ENCODE measurements at places on chromosomes 1 and 21.

DNA sequence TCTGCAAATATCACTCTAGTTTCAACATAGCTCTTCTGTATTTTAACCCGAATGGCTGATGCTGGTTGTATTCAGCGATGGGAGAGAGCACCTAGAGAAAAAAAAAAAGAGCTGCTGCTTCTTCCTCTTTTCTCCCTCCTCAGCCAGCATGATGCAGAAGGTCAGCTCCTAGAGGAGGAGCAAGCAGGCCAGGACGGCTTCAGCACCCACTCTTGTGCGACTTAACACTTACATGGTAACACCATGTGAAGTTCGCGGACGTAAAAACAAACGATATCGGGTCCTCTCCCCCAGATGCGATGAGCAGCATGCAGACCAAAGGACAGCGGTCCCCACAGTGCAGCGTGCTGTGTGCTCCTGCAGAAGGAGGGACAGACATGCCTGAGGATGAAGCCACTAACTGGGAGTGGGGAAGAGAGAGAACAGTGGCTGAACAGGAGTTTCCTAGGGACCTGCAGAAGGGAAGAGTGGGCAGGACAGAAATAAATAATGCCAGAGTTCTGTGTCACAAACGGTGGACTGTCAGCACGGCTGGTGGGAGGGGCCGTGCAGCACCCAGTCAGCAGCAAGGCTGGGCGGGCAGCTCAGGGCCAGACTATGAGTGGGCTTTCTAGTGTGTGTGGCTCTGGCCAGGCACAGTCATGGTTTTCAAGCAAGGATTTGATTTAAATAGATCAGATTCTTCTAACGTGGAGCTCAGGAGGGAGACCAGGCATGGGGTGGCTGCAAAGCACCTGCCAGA, 11.4 kb upstream of the B3GALT5 start:
- no peak for DNase-seq

- DNase-seq = no peak
Measured at GRCh38 chr21:38590449-38591217, 92.4 kb upstream of the ERG start.

- no peak for DNase-seq
Measured at GRCh38 chr1:238466459-238466858, 575.7 kb upstream of the ZP4 start.

- no peak for DNase-seq
Measured at GRCh38 chr21:45747233-45747766, 103.8 kb downstream of the PCBP3 start.

DNA sequence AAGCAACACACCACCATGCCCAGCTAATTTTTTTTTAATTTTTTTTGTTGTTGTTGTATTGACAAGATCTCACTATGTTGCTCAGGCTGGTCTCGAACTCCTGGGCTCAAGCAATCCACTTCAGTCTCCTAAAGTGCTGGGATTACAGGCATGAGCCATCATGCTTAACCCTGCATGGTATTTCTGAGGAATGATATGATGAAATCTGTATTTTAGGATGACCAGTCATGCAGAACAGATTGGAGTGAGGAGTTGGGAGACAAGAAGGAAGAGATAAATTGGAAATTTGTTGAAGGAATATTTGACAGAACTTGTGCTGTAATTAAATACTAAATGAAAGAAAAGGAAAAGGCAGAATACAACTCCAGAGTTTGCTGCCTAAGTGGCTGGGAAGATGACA, 4.7 kb upstream of the NDUFS5 start:
- no peak for DNase-seq

DNA sequence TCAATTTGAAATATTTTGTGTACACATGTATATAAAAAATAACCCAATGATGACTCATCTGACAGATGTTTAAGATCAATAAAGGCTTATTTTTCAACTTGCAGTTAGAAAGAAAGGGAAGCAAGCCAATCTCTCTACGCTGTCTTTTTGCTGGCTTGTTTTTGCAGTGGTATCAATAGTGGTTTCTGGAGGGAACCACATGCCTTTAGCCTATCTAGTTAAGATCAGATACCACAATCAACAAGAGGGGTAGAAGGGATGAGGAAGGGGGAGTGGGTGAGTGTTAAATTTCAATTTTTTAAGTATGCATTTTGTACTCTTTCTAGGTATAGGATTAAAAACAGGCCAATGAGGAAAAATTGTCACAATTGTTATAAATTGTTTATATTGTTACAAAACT, 276.2 kb downstream of the KCNH1 start:
- DNase-seq = no peak

DNA sequence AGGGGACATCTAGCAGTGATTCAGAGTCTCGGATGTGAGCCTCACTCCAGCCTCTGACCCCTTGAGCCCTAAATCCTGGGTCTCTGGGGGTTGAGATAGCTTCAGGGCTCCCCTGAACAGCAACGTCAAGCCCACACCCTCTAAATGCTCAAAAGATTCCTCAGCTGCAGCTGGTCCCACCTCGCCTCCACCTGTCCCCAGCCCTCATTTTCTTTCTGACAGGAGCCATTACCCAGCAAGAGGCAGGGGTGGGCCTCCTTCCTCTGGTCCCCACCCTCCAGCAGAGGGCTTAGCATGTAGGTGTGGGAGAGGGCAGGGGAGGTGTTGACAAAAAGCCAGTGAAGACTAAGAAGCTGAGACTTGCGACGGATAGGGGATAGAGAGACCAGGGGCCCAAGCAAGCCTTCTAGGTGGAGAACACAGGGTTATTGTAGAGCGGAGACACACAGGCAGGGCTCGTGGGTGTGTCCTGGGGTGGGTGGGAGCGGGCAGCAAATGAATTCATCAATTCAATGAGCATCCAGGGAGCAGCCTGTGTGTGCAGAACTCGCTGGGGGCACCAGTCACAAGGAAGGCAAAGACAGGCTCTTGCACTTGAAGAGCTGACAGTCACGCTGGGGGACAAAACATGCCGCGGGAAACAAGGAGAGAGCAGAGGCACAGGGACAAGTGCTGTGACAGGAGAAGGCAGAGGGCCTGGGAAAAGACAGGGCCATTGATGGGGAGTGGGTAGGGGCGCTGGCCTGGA, 48.9 kb upstream of the GOLT1A start:
- DNase-seq = no peak

DNA sequence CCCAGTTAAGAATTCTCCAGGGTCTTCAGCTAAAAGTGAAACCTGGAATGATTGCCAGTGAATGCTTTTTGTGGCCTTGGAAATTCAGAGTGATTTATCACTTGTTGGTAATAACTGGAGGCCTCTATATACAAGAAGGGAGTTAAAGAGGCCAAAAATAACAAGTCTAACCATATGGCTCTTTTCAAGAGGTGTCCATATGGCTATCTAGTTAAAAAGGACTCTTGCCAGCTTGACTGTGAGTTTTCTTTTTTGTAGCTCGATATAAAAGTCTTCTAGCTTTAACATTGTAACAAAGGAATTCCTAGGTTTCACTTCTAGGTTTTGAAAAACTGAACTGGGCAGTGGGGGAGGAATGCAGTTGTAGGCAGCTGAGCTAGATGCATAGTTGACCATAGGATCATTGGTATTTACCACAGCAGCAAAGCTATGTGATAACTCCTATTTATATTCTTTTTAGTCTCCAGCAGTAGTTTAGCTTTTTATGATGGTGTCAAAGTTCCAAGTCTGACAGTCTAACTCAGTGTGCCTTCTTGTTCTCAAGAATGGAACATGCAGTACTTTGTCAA, 44.4 kb downstream of the CACHD1 start:
- no peak for DNase-seq

- DNase-seq = no peak
Measured at GRCh38 chr1:106897976-106898375, 158.5 kb upstream of the PRMT6 start.

DNA sequence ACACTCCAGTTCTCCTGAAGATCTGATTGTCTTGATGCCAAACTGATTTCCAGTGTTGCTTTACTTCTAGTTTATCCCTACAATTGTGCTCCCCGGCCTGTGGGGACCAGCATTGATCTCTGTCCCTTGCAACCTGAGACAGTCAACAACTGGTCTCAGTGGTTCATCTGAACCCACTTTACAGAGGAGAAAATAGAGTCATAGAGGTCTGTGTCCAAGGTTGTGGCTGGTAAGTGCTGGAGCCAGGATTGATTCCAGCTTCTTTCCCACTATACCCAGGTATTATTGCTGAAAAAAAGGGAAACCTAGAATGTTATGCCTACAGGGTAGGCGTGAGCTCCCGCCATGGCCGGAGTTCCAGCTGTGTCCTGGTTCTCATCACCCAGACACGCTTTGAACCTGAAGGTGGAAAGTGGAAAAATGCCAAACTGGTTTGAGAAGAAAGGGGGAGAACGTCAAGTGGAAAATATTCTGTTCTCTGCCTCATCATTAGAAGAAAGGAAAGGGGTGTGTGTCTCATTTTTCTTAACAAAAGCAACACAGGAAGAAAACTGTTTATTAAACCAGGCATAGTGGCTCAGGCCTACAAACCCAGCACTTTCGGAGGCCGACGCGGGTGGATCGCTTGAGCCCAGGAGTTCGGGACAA, 60.7 kb upstream of the ITPKB start:
- no peak for DNase-seq

- DNase-seq = no peak
Measured at GRCh38 chr1:10975567-10976326, 36.7 kb upstream of the TARDBP start.

DNA sequence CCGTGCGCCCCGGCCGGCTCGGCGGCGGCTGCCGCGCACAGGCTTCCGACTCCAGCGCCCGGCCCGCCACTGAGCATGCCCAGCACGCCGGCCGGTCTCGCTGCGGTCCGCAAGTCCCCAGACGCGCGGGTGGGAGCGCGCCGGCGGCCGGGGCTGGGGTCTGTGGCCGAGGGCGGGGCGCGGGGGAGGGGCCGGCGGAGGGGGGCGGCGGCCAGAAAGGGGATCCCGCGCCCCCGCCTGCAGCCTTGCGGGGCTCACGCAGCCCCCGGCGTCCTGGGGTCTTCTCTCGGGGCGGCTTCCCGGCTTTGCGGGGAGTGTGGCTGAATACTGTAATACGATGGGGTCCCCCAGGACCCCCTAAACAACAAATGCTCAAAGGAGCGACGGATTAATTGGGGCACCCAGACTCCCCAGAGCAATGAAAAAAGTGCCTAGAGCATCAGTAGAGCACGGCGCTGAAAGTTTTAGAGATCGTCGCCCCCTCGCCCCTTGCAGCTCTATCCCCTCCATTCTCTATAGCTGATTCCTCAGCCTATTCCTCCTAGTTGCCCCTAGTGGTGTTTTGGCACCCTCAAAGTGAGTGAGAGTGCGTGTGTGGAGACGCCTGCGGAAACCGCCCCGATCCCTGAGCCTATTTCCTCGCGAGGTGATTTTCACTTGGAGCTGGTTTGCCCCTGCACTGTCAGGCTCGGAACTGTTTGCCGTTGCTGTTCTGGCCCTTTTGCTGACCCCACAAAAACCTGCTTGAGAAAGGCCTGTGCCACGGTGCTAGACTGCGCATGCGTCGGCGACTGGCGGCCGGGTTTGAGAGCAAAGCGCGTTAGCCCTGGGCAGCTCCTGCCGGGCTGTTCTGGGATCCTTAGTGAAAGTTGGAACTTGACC, at the start of gene VAV3:
VAV3 (minus strand) TSS at position 71 of the 882 bp plus-strand sequence. CDS start 311 bp downstream, outside the sequence.
- DNase-seq = peak; percentile 68

DNA sequence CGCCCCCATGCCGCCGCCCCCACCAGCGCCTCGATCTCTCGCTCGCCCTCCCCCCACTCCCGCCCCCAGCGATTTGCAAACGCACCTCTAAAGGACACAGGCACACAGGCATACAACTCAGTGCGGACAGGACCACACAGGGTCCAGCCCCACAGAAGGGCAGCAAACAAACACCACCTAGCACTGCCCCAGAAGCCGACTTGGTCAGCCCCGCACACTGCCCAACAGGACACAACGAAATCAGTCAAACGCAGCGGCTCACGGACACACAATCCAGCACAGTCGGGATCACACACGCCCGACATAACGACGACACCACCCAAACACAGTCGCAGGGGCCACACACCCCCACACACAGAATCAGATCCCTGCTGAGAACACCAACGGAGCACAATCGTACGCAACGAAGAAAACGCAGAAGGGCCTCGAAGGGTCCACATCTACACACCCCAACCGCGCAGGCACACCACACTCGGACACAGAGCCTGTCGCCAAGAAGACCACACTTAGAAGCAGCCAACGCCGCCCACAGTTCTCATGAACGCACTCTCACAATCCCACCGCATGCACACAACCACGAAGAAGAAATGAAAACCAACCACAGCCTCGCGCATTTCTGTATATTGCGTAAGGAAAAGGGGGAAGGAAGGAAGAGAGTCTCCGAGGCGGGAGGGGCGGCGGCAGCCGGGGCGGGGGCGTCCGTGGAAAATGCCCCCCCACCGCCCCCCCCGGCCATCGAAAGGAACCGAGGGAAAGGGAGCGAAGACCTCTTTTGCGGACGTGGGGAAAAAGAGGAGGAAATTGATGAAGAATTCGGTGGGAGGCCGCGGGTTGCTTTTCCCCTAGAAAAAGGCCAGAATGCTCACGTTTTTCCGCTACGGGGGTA, 481 bp downstream of the TAL1 start:
- no peak for DNase-seq

DNA sequence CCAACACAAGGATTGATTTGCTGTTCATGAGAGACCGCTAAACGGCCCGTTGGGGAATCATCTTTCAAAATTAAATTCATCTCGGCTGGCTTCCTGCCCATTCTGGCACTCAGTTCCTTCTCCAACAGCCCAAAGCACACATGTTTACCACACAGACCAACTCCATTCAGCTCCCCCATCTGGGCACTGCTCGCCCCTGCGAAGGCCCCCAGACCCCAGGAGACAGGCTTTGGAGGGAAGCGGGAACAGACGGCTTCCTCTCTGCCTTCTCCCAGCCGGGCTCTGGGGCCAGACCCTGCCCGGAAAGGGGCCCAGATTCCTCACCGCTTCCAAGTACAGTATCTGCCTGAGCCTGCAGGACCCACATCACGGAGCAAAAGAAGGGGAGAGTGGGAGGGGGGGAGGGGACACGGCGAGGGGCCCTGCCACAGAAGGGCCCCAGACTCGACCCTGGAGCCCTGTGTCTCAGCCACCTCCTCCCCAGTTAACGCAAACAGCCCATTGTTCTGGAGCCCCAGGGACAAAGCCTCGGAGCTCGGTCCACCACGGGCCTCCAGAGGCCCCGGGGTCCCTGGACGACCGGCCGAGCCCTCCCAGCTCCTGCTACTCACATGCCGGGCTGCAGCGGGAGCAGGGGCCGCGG, 660 bp downstream of the MEGF6 start:
- no peak for DNase-seq

DNA sequence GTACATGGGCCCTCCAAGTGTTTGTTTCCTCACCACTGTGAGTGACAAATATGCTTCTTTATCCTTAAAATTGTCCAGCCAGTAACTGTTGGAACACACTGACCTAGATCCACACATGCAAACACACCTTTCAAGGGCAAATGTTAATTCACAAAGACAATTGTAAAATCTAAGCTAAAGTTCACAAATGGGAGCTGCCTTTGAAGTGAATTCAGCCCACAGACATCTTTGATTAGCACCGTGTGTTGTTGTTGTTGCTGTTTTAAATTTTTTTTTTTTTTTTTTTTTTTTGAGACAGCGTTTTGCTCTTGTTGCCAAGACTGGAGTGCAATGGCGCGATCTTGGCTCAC, 52.3 kb upstream of the SLC16A1 start:
- no peak for DNase-seq

DNA sequence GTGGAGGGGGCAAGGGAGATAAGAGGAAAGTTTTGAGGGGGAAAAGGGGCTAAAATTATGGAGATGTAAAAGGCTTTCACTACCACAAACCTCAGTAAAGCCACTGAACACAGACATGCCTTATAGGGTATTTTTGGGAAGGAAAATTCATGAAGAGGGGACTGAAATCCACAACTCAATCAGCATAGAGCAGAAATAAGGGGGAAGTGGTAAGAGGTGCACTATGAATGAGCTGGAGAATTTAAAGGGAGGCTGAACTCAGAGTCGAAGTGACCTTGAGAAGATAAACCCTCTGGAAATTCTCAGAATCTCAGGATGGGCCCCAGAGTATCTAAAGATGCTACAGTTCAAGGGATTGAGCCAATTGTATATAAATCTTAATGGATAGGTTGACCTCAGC, 15.3 kb downstream of the RHEX start:
- no peak for DNase-seq

Measured in CD4-positive, alpha-beta T cell treated with Interleukin-1 beta for 1 hour (primary cell).